ENCODE measurements at places on chromosomes 3 and 15. TPM values are rescaled to one million over a fixed set of nuclear protein-coding genes. Genes with fewer than 3 reads are reported as not detected.

Gene NR2F2
- not detected for total RNA-seq

Gene TNNC1
- total RNA-seq: 2.5 TPM

Gene IRAK2
- 5.2 TPM for total RNA-seq

Gene CYP8B1
- not detected for total RNA-seq

Gene GP9
- not detected for total RNA-seq

Gene SLC24A5
- total RNA-seq: not detected

Gene HCN4
- total RNA-seq: not detected

Gene UTS2B
- not detected for total RNA-seq

Gene HCLS1
- total RNA-seq: 382 TPM

Gene C15orf62
- total RNA-seq: 1.2 TPM

Gene RPUSD3
- total RNA-seq: 53.6 TPM
